Cerebellar nuclear complex (tissue), 1 donor: ENCODE measurements at places on chromosomes 2 and 18.

- no peak for DNase-seq
Measured at GRCh38 chr2:152050915-152051314, 47.9 kb downstream of the CACNB4 start.

- DNase-seq, result peak; percentile 61
Measured at GRCh38 chr18:34493099-34493544, 217.0 kb upstream of the DTNA start.

DNA sequence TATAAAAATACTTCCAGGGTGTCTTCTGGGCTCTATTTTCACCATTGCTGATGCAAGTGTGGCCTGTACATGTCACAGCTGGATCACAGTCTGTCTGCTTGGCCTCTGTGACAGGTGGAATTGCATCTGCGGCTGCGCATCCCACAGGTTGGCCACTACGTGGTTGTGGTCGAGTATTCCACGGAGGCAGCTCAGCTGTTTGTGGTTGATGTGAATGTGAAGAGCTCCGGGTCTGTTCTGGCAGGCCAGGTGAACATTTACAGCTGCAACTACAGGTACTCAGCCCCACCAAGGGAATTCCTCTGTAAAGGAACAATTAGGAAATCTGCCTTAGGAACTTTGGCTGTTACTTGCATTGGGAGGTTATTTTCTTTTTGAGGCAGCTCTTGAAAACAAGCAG lies 144.5 kb downstream of the LAMA3 start:
- no peak for DNase-seq

- DNase-seq, result no peak
Measured at GRCh38 chr2:75002007-75002406, 43.6 kb downstream of the POLE4 start.

GRCh38 chr18:25734336-25734735 lies 356.1 kb downstream of the SS18 start:
- DNase-seq, result no peak

GRCh38 chr2:66481100-66481549 lies 46.2 kb downstream of the MEIS1 start:
- no peak for DNase-seq

DNA sequence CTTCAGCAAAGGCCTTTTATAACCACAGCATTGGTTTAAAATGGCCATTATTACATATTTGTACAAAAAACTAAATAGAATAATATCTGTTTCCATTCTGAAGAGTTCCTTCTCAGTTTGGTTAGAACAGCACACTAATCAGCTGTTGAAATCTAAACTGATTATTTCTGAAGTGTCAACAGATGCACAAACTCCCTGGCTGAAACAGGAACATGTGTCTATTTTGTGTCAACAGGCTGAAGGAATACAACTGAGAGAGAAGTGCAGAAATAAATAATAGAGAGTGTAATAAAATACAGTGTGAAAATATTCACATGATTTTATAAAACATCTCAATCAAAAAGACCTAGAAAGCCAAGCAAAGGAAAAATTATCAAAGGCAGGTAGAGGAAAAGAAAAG lies 29.7 kb downstream of the IKZF2 start:
- no peak for DNase-seq

DNA sequence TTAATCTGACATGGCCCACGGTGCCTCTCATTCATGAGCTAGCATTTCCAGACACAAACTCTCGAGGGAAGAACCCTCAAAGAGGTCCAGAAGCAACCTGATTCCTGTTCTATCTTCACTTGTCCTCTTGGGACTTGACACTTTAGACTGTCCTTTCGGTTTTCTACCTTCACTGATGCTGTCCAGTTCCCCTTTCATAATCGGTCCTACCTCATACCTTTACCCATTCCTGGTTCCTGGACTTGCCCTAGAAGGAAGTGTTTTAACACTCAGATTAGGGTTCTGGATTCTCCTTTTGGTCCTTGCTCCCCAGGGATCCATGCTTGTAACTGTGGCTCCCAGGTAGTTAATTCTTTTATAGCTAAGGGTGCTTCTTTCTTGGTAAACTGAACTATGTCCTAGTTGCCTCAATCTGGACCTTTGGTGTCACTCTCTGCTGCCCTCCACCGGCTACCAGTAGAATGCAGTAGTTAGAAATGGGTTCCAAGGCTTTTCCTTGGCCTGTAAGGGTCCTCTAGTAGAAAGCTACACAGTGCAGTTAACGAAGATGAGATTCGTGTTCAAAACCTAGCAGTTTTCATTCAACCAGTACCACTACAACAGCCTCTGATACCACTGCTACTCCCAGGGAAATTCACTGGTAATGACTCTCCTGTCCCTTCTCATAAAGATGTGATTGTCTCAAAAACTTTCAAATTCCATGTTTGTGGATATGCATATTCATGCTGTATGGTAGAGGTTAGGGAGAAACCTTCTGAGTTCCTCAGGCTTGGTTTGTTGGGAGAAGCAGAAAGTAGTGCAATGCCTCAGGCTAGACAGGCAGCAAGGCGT lies 178.1 kb upstream of the CYP26B1 start:
- DNase-seq, result no peak

DNA sequence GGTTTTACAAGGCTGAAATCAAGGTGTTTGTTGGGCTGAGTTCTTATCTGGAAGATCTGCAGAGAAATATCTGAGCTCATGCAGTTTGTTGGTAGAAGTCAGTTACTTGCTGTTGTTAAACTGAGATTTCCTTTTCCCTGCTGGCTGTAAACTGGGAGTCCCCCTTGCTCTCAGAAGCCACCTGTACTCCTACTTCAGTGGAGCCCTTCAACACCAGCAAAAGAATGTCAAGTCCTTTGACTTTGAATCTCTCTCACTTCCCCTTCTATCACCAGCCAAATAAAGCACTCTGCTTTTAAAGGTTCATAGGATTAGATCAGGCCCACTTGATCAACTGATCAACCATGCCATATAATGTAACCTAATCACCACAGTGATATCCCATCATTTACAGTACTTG lies 252.2 kb upstream of the CDH7 start:
- DNase-seq, result no peak

DNA sequence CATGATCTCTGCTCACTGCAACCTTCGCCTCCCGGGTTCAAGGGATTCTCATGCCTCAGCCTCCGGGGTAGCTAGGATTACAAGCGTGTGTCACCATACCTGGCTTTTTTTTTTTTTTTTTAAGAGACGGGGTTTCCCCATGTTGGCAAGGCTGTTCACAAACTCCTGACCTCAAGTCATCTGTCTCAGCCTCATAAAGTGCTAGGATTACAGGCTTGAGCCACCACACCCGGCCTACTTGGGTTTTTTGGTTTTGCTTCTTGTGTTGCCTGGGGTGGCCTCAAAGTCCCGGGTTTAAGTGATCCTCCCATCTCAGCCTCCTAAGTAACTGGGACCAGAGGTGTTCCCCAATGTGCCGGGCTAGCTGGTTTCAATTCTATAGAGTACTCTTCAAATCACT lies 64.6 kb downstream of the NAPG start:
- DNase-seq, result no peak

DNA sequence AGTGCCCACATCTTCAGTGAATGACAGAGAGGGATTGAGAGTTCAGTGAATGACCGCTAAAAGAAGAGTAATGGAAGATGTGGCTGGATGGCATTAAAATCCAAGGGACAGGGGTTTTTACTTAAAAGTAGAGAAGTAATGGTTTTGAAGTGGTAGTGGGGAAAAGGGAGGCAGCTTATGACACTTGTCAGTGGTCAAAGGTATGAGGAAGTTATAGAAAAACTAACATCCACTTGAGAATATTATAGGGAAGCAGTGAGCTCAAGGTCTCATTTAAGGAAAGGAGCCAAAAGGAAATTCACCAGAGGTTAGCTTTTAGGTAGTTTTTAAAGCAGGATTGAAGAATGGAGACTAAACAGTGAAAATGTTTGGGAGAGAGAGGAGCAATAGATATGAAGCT lies 24.3 kb downstream of the CDK15 start:
- no peak for DNase-seq

DNA sequence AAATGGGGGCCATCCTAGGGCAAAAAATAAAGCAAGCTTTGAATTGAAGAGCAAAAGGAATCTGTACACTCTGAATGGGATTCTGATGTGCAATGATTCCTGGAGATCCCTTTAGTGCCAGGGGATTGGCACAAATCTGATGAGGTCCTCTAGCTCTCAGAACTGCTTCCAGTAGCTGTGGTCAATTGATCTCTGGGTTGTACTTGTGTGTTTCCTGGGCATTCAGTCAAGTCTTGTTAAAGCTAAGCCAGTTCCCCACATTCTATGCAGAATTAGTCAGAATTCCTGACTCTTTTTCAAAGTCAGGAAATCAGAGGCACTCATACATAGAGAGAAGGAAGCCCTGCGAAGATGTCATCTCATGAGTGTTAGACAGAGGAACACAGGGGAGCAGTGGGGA lies 161.3 kb downstream of the DNER start:
- DNase-seq, result no peak

- no peak for DNase-seq
Measured at GRCh38 chr18:78054801-78055200, 805.2 kb downstream of the GALR1 start.

DNA sequence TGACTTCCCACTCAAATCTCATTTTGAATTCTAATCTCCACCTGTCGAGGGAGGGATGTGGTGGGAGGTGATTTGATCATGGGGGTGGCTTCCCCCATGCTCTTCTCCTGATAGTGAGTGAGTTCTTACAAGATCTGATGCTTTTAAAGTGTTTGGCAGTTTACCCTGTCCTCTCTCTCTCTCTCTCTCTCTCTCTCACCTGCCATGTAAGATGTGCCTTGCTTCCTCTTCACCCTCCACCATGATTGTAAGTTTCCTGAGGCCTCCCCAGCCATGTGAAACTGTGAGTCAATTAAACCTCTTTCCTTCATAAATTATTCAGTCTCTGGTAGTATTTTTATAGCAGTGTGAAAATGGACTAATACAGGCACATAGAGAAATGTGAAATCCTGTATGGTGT lies 7.0 kb upstream of the LDAH start:
- no peak for DNase-seq

DNA sequence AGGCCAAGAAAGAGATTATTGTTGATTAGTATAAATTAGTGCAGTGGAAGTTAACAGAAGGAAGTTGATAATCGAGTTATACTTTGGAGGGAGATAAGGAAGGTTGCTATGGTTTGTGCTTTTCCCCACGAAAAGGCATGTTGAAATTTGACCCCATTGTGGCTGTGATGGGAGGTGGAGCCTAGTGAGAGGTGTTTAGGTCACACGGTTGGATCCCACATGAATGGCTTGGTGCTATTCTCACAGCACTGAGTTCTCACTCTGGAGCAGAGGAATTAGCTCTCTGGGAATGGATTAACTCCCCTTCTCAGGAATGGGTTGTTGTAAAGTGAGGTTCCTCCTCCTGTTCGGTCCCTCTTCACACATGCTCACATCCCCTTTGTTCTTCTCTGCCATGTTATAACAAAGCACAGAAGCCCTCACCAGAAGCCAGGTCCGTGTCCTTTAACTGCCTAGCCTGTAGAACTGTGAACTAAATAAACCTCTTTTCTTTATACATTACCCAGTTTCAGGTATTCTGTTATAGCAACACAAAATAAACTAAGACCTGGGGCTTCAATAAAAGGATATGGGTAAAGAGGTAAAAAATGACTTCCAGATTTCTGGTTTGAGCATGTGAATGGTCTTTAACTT lies 21.9 kb downstream of the PIGN start:
- DNase-seq, result no peak

- DNase-seq, result no peak
Measured at GRCh38 chr2:171793691-171794678, 100.1 kb downstream of the SLC25A12 start.

GRCh38 chr18:79538635-79539034 lies 141.0 kb upstream of the CTDP1 start:
- DNase-seq, result no peak

GRCh38 chr2:98027538-98027937 lies 31.8 kb upstream of the TMEM131 start:
- no peak for DNase-seq

DNA sequence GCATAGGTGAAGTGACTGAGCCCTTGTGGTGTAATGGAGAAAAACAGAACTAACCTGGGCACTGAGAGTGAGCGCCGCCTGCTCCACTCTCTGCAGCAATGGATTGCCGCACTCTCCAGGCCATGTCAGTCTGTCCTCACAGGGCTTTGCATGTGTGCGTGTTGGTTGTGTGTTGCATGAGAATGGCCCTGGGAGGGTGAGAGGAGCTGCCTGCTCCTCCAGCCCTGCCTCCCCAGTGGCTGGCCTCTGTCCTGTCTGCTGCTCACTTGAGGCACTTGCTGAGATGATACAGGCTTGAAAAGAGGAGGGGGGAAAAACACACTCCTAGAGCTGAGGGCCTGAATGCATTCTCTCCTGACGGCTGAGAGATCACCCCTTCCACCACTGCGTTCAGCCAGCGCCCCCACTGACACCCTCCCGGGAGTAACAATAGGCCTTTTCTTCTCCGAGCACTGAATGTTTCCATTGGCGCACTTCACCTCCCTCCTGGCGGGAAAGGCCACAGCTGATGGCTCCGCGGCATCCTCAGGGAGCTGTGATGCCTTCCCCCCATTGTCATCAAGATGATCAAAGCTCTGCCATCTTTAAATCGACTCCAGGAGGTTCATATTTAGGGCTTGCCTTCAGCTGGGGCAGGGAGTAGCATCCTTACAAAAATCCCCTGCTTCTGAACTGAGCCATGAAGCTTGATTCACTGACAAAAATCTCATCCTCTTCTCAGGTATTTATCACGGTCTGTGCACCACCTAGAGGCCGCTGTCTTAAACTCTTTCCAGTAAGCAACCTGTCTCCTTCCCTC lies 49.9 kb upstream of the DAPL1 start:
- no peak for DNase-seq

DNA sequence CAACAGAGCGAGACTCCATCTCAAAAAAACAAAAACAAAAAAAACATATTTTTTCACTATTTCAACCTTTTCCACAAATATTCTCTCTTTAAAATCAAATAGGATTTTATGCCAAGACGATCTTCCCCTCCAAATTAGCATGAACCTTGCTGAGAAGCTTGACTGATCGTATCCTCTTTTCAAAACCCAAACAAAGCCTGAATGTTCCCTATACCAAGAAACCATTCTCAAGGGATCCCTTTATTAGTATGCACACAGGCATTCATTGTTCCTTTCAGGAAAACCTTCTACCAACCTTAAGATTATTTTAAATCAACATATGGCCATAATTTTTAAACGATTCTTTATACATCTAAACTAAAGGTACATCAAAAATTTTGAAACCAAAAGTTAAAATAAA lies 6.3 kb downstream of the SPIRE1 start:
- DNase-seq, result no peak

DNA sequence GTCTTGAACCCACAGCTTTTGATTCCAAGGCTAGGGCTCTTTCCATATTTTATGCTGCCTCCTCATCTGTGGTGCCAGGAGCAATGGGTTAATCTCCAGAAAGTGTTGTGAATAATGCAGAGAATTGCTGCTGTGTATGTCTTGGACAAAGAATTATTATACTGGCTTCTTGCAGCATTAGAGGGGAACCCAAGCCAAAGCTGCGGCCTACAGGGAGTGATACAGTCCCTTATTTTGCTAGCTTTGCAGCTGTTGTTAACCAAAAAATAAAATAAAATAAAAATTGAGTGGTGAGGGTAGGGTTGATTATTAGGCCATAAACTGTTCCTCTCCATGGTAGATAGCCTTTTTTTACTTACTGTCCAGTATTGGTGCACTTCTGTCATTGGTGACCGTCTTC lies 16.7 kb downstream of the WIPF1 start:
- no peak for DNase-seq

- no peak for DNase-seq
Measured at GRCh38 chr18:76259096-76259495, 235.9 kb downstream of the ZNF516 start.
